ENCODE measurements at places on chromosomes 11 and 22.
A peak's percentile ranks its signal among the peaks of the same experiment; 100 is the strongest.

DNA sequence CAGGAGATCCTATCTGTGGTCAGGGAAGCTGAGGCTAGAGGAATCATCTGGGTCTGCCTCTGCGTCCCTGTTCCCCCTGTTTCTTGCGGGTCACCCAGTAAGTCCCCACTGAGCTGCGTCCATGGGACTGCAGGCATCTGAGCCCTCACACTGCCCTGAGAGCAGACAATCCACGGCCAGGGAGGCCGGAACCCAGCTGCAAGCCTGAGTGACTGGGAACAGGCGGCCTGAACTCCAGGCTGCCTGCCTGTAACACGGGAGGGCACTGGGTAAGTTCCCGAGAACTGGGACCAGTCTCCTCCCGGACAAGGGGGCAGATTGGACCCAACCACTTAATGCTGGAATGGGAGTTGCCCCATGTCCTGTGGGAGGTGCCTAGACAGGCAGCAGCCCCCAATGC lies 727.4 kb downstream of the BRD1 start:
- no peak for DNase-seq

GRCh38 chr22:46421267-46421666 lies 85.8 kb downstream of the TRMU start:
- DNase-seq = no peak

- DNase-seq = no peak
Measured at GRCh38 chr11:47288066-47288465, 18.1 kb downstream of the MADD start.

DNA sequence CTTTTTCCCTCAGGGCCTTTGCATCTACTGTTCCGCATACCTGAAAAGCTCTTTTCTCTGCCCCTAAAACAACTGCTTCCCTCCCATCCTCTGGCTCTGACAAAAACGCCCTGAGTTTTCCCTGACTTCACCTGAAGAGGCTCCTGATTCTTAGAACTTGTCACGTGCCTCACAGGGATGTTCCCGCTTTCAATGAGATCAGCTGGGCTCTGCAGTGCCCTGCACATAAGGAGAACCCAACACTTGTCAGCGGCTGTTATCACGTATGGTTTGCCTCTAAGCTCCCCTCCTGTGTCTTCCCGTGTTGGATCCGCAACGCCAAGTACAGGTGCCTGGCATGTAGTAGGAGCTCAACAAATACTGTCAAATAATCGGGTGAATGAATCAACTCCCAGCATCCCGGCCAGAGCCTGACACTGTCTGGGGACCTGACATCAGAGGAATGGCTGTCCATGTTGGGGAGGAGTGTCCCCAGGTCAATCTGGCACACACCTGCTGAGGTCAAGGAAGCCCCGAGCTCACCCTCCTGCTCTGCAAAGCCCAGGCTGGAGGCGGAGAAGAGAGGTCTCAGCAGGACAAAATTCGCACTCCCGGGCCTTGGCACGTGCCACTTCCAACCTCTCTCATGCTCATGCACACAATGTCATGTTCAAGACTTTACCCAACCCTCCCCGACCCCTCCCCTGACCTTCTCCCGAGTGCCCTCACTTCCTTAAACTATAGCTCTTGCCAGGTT lies 4.2 kb upstream of the GRK2 start:
- DNase-seq = no peak

DNA sequence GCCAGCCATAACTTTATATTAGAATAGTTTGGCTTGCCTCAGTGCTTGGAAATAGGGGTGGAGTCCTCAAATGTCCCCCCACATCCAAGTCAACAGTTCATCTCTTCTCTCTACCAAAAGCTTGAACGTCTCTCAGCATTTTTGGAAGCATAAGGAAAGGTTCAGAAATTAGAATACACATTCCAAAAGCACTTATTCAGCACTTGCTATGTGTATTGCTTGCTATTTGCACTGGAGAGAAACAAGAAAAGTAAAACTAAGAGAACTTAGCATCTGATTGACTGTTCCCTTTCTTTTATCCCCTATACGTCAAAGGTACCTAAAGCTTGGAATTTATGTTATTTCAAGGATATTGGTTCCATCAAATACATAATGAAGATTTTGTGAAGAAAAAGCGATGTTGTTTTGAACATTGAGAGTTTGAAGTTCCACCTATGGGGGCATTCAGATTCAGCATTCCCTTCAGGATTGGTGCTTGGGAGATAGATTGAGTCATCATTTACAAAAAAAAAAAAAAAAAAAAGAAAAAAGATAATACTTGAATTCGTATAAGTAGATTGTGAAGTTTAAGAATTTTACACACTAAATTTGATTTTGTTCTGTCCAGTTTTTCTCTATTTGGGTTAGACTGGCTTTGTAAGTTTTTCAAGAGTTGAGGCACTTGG lies 1.3 kb downstream of the TBRG1 start:
- no peak for DNase-seq

DNA sequence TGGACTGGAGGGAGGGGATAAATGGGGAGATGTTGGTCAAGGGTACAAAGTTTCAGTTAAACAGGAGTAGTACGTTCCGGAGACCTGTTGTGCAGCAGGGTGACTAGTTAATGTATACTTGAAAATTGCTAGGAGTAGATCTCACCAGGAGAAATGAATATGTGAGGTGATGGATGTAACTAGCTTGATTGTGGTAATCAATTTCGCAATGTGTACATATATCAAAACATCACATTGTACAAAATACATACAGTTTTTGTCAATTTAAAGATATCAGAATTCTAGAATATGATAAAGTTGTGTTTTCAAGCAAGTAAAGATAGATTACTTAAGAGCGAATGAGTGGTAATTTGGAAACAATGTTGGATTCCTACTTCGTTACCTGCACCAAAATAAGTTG lies 13.3 kb downstream of the EIF3F start:
- DNase-seq = no peak

GRCh38 chr11:1109918-1110705 lies 35.4 kb downstream of the MUC2 start:
- no peak for DNase-seq

- no peak for DNase-seq
Measured at GRCh38 chr11:88651556-88651955, 314.0 kb upstream of the CTSC start.

GRCh38 chr11:111172321-111172862 lies 73.1 kb upstream of the POU2AF2 start:
- DNase-seq = no peak

DNA sequence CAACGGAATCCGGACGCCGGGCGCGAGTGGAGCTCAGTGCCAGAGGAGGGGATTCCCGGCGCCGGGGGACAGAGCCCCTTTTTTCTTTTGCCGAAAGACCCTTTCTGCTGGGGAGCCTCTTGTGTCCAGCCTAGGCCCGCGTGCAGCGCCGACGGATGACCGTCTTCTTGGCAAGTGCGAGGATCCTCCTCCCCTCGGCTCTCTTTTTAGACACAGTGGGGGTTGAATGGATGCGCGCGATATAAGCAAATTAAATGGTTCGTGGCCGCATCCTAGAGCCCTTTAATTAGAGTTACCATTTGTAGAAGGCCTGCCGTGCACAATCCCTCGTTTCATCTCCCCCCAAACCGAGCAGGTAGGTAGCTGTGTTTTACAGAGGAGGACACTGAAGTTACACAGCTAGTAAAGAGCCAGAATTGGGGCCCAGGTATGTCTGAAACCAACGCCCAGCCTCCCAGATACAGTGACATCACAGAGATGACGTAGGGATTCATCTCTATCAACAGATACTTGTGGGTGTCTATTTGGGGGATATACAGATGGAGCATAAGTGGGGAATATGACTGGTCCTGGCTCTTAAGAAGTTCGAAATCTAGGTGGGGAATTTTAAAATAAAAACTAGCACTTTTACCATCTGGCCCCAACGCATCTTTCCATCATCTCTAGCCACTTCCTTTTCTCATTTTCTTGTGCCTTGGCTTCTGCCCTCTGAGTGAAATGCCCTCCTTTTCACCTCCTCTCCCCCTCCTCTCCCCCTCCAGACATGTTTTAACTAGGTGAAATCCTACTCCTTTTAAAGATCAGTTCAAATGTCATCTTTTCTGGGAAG lies 875 bp downstream of the TCP11L1 start:
- no peak for DNase-seq

- no peak for DNase-seq
Measured at GRCh38 chr11:78654866-78655265, 80.2 kb upstream of the NARS2 start.

DNA sequence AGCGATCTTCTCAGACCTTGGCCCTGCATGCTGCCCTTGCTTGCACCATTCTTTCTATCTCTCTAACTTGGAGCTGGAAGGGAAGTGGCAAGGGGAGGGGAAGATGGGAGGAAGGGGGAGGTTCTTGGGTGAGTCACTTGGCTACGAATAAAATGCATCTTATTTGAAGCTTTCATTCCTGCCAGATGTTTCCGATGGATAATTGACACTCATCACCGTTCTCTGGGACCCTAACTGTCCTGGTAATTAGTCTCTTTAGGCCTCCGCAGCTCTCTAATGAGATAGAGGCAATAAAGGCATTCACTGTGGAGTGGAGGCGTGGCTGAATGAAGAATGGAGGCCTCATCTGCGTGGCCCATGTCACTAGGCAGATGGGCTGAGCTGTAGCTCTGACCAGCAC lies 960.1 kb downstream of the NTM start:
- no peak for DNase-seq

DNA sequence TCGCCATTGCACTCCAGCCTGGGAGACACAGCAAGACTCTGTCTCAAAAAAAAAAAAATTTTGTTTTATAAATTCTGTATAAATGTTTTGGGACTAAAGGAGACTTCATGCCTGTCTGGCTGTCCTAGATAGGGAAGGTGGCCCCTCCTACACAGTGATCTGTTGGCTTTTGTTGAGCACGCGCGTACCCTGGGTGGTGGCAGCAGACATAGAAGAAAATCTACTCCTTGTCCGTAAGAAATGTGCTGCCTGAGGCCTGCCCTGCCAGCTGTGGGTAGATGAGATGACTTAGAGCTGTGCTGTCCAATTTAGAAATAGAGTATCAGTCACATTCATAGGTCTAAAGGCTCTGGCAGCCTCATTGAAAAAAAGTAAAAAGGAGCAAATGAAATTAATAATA lies 37.0 kb downstream of the AP2A2 start:
- no peak for DNase-seq

- peak; percentile 52 for DNase-seq
Measured at GRCh38 chr11:102879801-102880200, 5.0 kb upstream of the MMP12 start.

DNA sequence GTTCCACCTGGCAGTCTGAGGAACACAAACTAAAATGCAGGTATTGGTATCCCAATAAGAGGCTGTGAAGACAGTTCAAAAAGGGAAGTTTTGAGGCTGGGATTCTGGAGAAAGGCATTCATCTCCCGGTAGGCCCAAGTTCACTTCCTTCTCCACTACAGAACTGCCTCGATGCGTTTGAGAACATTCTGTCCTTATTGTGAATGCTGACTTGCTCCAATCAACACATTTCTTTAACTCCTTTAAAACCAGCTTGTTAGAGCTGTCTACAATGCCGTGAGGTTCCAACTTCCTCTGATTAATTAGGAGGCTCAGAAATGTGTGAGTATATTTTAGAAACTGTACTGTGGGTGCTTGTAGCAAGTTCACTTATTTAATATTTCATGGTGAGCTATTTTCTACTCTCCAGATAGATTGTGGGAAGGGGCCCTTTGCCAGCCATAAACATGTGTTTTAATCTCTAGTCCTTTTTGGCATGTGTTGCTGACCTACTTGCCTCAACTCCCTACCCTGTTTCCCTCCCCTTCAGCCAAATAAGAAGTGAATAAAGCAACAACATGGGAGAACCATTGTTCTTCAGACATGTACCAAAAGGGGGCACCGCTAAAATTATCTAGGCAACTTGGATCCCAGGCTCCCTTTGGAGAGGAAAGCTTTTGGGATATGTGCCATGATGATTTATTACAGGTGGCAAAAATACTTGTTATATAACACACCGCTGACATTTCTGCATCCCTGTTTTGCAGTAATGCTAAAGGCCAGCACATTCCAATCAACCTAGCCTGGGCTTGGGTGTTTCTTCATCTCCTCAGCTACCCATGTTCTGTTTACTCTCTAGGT lies 245.6 kb downstream of the BLID start:
- no peak for DNase-seq

DNA sequence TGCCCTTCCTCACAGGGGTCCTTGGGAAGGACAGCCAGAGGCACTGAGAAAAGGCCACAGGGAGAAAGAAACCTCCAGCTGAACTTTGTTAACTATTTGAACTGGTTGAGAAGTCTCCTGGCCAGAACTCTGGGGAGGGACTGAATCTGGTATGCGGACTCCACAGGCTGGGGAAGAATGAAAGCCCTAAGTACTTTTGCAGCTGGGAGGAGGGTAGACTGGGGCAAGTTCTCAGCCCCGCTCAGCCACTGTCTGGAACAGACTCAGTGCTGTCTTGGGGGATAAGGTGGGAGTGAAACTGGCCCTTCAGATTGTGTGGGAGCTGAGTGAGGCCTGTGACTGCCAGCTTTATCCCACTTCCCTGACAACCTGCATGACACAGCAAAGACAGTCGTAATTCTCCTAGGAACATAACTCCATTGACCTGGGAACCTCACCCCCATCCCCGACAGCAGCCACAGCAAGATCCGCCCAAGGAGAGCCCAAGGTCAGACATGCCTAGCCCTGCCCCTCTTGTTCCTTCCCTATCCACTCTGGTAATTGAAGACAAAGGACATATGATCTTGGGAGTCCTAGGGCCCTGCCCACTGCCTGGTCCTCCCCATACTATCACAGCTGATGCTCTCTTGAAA lies 475.1 kb upstream of the CNTN5 start:
- DNase-seq = no peak

DNA sequence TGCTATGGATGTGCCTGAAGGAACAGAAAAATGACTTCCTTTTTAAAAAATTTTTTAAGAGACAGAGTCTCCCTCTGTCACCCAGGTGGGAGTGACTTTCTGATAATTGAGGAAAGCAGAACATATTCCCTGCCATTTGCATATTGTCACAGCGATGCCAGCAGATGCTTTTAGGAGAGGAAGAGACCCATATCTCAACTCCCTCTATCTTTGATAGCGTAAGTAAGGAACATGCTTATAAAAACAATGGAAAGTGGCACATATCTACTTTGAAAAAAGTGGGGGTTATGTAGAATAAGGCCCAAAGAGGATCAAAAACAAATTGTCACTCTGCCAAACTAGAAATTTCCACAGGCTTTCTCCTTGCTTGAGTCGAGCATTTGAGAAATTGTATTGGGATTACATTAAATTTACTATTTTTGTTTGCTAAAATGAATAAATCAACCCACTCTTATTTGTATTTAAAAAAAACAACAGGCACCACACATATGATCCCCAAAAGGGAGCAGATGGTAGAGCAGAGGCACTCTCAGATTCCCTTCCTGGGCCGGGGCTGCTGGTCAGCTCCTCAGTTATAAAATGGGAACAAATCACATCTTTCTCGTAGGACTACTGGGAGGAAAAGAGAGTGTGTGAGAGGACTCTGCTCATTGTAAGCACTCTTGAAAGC lies 68.8 kb upstream of the TSPAN18 start:
- no peak for DNase-seq

DNA sequence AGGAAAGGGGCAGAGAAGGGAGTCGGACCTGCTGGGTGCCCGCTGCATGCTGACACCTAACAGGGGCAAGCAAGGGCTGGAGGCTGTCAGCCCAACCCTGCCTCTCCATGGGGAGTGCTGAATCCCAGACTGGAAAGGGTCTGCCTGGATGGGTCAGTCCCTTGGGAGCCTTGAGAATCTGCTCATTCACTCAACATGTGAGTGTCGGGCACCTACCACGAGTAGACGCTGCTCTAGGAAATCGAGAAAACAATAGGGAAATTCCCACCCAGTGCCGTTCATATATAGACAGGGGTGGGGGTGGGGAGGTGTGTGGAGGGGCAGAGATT lies 4.4 kb upstream of the CTSD start:
- no peak for DNase-seq
